ENCODE measurements at places on chromosomes 6 and 20.

DNA sequence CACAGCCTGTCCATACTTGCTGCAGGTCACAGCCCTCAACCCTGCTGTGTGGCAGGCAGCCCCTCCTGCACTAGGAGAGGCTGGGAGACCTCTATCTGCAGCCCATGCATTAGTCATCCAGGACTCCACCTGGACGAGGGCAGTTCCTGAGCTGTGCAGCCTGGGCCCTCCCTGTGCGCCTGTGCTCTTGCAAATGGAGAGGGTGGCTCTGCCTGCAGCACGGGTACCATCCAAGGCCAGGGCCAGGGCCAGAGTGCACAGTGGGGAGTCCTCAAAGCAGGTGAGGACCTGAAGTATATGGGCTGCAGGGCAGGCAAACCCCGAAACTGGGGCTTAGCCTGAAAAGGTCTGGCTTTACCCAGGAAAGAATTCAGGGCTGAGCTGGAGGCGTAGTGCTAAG lies 89.8 kb upstream of the PHACTR3 start:
- no peak for DNase-seq

- no peak for DNase-seq
These were observed 33.6 kb downstream of the TMX4 start for GRCh38 chr20:7985916-7986315.

- no peak for DNase-seq
These were observed 632.8 kb downstream of the HDGFL1 start for GRCh38 chr6:23202207-23202606.

- DNase-seq = no peak
These were observed 395.9 kb downstream of the PREX1 start for GRCh38 chr20:48431653-48432493.

GRCh38 chr20:59006167-59006863 lies 739 bp downstream of the CTSZ start:
- DNase-seq = peak; percentile 35

DNA sequence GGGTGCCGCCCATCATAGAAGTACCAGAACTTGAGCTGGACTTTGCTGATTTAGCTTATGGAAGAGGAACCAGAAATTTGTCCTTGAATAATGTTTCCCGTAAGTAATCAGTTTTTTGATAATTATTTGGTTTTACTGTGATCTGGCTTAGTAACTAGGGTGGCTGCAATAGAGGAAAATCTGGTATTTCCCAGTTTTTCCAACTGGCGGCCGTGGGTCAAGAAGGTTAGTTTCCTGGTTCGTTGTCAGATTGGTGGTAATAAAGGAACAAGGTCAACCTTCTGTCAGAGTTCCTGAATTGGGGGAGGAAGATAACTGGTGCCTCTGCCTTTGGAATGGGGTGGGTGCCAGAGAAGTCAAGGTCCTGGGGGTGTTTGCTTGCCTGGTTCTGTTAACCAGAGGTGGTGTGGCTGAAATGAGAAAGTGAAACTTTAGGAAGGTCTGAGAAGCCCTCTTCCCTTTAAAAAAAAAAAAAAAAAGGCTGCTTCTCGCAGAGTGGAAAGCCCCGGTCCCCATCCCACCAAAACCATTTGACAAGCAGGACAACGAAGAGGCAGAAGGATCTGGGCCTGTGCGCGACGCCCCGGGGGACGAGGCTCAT lies at the start of gene CALHM6:
CALHM6 (plus strand) TSS at position 45 of the 601 bp plus-strand sequence; CDS start at position 600, 555 bp downstream.
- no peak for DNase-seq

- DNase-seq = no peak
These were observed 996.8 kb upstream of the CITED2 start for GRCh38 chr6:140370976-140371870.

DNA sequence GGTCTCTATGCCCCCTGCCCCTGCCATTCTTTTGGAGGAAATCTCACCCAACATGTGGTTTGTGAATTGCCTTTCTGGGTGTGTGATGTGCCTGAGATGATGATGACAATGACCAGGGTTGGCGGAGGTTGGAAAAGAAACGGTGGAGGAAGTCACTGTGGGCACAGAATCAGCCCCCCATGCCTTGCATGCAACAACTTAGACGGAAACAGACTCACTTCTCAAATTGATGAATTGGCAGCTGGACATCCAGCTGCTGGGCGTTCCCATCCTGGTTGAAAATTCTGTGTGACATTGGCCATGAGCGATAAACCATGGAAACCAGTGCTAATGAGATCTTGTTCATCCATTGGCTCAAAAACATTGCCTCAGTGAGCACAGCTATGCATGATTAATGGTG lies 95.8 kb upstream of the LY86 start:
- DNase-seq = no peak

GRCh38 chr6:138157986-138158638 lies 3.6 kb upstream of the ARFGEF3 start:
- no peak for DNase-seq

GRCh38 chr6:145368075-145368474 lies 367.2 kb downstream of the EPM2A start:
- DNase-seq = no peak

GRCh38 chr6:45630801-45631200 lies 253.1 kb upstream of the SUPT3H start:
- no peak for DNase-seq

- peak; percentile 64 for DNase-seq
These were observed 11.7 kb downstream of the TFEB start for GRCh38 chr6:41723530-41724227.

DNA sequence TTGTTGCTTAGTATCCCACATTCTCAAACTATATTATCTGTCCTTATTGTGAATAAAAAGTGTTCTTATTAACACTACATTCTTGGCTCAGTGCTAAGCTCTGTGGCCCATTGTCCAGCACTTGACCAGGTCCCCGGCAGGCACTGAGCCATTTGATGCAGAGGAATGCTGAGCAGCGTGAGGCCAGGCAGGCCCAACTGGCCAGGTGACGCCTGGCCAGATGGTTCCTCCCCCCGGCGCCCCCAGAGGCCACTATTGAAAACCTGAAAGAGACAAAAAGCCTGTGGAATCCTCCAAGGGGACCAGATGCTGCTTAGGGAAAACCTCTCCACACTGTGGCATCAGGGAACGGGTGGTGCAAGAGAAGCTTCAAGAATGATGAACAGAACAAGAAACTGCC lies 597.5 kb upstream of the JAG1 start:
- no peak for DNase-seq

DNA sequence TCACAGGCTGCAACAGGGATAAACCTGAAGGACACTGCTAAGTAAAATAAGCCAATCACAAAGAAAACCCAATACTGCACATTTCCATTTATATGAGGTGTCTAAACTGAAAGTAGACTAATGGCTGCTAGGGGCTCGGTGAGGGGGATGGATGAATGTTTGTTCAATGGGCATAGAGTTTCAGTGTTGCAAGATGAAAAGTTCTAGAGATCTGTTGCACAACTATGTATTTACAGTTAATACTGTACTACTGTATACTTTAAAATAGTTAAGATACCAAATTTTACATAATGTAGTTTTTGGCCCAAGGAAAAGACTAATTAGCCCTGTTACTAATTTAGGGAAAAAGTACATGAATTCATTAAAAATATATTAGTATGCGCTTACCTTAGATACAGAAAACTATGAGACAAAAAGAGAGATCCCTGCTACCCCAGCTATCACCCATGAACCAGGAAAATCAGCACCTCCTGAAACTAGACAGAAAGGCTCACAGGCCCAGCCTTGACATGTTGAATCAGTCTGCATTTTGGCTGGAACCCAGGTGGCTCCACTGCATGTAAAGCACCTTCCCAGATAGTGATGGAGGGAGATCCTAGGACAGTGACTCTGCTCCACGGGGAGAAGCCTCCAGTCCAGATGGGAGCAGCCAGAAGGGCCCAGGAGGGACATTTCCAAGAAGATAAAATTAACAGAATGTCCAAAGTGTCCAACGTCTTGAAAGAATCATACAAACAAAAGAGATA lies 16.1 kb downstream of the HLA-F start:
- no peak for DNase-seq

GRCh38 chr6:31622684-31623091 lies 2.2 kb downstream of the PRRC2A start:
- no peak for DNase-seq

DNA sequence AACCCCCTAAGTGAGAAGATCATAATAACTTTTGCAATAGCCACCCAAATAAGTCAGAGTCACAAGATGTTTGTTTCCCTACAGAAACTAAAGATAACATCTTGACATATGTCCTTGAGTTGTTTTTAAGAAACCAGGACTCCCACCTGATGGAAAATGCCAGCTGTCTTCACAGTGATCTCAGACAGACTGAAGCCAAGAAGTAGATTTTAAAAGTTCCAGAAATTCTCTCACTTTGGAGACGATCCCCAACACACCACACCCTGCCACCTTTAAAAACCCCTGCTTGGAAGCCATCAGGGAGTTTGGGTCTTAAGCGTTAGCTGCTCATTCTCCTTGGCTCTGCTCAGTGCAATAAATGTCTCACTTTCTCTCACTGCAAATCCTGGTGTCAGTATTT lies 63.0 kb downstream of the GPR6 start:
- no peak for DNase-seq

GRCh38 chr6:47353871-47354270 lies 44.2 kb upstream of the TNFRSF21 start:
- DNase-seq = no peak

GRCh38 chr6:89887452-89888137 lies 6.7 kb upstream of the GJA10 start:
- no peak for DNase-seq

GRCh38 chr6:157660414-157660813 lies 162.6 kb upstream of the SNX9 start:
- no peak for DNase-seq

DNA sequence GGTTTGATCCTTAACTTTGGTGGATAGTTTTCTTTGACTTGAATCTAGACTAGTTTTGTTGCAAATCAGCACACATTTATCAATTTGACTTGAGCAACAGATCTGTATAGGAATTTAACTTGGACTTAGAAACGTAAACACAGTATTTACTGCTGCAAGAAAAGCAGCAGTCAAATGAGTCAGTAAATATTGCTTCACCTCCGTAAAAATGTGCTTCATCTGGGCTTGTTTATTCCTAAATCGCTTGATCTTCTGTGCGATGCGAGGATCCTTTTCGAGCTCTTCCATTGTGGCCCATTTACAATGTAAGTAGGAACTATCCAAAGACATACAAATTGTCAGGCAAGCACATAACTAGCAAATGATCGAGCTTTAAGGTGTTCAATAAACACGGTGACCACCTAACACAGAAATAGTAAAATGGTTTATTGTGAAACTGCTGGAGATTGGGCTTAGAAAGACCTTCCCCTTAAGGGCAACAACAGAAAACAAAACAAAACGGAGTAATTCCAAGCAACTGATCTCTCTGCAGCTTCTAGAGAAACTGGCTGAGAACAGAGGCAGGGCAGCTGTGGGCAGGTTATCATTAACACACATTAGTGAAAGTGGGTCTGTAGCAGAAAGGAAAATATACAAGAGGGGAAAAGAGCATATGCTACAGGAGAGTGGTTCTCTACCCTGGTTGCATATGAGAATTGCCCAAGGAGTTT lies 120.8 kb downstream of the CHD6 start:
- DNase-seq = no peak

GRCh38 chr20:40433341-40433861 lies 255.6 kb downstream of the MAFB start:
- DNase-seq = no peak

DNA sequence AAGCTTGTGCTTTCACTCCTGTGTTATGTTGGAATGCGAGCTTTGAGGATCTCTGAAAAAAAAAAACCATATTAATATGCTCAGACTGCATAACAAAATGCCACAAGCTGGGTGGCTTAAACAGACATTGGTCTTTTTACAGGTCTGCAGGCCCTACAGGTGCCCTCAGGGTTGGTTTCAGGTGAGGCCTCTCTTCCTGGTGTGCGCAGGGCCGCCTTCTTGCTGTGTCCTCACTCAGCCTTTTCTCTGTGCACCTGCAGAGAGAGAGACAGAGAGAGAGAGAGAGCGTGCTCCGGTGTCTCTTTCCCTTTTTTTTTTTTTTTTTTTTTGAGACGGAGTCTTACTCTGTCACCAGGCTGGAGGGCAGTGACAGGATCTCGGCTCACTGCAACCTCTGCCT lies 114.1 kb upstream of the SNX9 start:
- no peak for DNase-seq

GRCh38 chr6:147226163-147226724 lies 22.0 kb downstream of the STXBP5 start:
- DNase-seq = no peak

DNA sequence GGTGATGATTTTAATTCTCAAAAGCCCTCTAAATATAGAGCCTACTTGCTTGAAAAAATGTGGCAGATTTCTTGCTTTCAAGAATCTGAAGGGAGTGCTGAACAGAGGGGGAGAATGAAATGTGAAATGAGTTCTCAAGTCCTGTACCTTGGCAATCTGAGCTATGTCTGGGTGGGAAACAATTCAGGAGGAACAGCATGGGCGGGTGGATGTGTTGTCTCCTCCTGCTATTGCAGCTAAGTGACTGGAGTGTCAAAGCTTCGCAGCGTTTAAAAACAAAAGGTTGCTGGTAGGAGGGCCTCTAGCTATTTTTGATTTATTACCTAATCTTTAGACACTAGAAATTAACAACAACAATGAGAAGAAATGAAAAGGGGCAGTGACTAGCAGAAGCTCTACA lies 102.5 kb upstream of the ARG1 start:
- no peak for DNase-seq
